NCI-H774 (cell line): ENCODE measurements at places on chromosomes 16 and 17.
A peak's percentile ranks its signal among the peaks of the same experiment; 100 is the strongest.

DNA sequence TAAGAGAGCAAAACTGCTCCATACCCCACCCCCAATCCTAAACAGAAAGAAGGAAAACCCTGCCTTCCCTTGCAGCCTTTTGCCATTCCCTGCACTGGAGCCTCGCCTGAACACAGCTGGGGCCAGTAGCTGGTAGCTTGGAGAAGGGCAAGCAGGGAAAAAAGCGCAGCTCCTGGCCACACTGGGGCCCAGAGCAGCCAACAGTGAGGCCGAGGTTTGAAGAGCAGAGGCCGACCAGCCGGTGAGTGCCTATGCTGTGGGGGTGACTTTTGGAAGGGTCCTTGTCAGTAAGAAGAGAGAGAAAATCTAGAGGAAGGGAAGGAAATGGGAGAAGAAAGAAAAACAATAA, 3.2 kb upstream of the HOXB9 start:
- DNase-seq, result no peak

DNA sequence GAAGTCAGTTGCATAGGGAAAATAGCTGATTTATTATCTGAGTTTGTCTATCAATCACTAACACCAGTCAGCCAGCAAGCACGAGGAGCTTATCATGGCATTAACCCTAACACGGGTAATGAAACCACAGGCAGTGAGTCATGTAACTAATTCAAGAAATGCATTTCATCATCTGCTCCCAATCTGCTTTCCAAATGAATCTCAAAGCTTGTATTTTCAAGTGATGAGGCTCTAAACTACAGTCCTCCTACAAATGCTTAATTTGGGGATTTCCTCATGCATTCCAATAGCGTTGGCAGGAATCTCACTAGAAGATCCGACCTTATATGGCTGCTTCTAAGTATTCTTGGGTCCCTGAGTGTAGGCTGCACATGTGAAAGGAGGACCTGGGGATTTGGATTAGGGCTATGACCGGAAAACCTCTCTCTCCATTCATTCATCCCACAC, 118.4 kb upstream of the HSBP1 start:
- DNase-seq, result no peak

DNA sequence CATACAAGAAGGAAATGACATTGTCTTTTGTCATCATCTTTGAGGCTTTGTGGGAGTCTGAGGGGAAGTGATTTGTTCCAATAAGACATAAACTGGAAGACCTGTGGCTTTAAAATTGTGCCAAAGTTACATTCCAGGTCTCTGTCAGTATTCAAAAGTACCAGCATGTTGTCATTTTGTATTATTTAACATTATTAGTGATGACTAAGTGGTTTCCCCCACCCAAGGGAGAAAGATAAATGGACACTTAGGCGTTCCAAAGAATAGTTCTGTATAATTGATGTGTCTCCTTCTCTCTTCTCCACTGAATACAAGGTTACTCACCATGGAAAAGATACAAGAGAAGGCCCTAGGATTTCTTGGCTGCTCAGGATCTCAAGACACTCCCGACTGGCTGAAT, 3.8 kb downstream of the CFAP97D1 start:
- no peak for DNase-seq

GRCh38 chr17:2468270-2468669, 43.4 kb downstream of the METTL16 start:
- no peak for DNase-seq

GRCh38 chr16:48687421-48688038, 77.5 kb upstream of the N4BP1 start:
- DNase-seq, result peak; percentile 58

DNA sequence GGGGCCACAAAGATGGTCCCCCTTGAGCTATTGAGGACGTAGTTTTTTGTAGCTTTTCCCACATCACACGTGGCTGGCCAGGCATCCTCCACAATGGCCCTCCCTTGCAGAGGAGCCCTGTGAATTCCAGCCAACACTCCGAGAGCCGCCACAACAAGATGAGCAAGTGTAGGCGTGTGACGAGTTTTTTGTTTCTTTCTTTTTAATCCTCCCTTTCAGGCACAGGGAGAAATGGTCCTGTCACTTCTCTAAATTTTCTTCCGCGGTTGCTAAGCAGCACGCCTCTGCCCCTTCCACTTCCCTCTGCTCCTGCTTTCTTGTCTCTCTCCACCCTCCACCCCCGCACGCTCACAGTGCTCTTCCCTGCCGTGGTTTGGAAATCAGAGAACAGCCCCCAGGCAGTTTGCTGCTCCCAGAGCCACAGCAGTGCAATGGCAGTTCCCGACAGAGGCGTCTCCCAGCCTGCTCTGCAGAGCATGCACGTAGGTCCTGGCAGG, 68.0 kb upstream of the MRTFB start:
- no peak for DNase-seq

DNA sequence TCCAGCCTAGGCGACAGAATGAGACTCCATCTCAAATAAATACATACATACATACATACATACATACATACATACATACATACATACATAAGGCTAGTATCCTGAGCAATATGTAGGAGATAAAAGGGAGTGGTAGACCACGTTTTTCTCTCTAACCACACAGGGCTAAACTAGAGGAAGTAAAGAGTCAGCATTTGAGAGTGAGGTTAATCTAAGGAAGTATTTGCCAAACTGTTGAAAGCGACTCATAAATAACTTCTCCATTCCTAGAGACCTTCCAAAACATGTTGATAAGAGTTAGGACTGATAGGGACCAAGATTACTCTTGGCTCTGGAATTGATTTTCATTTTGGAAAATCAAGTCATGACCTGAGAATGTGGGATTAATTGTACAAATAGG, 68.9 kb downstream of the NEUROD2 start:
- DNase-seq, result no peak

DNA sequence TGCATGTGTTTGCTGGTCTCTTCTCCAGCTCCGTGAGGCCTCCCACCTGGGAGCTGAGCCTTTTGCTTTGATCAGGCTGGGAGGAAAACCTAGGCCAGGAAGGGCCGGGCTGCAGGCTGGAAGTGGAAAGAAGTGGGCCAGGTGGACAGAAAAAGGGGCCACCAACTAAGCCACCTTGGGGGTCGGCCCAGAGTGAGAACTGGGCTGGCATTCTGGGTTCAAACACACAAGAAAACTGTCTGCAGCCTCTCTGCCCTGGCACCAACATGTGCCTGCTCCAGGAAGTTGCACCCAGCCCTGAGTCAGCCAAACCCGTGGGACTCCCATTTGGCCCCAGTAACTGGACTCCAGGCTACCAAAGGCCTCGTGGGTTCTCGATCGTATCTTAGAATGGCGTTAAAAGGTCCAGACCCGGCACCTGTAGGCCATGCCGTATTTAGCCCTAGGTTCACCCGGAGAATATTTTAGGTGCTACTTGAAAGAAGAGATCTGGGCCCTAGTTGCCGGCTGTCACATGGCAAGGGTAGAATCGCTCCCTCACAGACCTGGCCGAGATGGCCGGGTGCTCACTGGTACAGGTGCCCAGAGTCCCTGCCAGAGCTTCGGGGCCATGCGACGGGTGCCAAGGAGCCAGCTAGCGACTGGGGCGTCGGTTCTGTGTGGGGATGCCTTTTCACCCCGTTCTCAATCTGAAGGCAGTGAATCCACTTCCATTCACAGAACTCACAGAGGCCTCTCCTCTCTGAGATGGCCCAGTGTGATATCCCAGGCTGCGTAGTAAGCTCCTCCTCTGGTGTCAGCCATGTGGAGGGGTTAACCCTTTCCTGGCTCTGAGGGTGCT, 236.6 kb downstream of the MRTFB start:
- DNase-seq, result no peak

DNA sequence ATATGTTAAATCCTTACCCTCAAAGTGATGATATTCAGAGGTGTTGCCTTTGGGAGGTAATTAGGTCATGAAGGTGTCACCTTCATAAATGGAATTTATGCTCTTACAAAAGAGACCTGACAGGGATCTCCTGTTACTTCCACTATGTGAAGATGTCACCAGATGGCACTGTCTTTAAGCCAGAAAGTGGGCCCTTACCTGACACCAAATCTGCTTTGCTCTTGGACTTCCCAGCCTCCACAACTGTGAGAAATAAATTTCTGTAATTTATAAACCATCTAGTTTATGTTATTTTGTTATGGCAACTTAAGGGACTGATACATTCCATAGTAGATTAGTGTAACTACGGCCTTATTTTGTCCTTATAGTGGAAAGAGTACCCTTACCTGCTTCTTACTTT, 358.3 kb upstream of the SALL1 start:
- no peak for DNase-seq

DNA sequence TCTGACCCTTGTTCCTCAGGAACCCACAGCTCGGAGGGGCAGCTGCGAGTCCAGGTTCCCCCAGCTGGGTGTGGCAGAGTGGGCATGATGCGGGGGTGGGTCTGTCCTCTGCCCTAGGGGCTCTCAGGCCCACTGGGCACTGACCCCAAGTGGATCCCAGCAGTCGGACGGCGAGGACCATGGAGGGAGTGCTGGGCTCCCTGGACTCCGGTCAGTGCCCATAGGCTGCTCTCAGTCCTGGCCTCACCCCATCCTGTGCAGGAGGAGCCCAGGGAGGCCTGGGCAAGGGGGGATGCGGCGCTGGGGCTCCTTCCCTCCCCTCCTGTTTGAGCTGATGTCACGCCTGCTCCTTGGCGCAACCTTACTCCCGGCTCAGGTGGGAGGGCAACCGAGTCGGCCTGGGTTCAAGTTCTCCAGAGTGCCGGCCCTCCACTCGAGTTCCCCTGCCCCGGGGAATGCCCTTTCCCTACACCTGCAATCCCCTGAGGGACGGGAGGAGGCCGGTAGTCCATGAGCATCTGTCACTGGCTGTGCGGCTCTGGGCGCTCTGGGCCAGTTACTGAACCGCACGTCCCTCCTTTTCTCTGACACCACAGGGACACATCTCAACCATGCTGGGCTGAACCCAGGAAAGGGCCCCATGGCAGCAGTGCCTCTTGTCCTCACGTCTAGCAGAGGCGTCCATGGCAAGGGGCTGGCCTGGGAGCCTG, 52.6 kb upstream of the ACSF3 start:
- DNase-seq, result no peak

DNA sequence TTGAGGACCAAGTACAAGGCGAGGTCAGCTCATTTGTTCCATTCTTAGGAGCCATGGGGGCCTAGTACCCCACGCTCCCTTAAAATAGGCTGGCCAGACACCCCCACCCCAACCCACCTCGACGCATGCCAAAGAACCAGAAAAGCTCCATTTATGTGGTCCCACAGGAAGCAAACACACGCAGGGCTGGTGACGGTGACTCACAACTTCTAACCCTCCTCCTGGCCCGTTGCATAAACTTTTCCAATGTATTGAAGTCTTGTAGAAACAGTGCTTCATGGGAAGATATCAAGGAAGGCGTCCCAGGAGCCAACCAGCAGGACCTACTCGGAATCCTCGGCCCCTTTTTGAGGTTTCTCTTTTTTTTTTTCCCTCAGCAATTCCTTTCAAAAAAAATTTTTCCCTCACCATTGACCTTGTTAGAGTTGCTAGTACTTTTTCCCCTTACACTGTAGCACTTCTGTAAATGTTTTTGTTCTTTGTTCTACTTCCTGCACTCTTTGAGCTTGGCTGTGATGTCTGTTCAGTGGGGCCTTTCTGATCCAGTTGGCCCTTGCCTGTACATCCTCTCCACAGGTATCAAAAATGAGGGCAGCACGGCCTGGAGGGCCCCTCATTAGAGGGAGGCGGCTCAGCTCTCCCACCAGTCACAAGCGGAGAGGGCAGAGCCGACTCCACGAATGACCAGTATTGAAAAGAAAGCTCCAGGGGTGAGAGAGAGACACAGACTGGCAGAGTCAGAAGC, 208.3 kb downstream of the RGS9 start:
- DNase-seq, result no peak

- DNase-seq, result no peak
Observed at GRCh38 chr16:77375396-77375795, 59.4 kb downstream of the ADAMTS18 start.

- DNase-seq, result no peak
Observed at GRCh38 chr17:42748202-42748907, 3.5 kb upstream of the EZH1 start.

- no peak for DNase-seq
Observed at GRCh38 chr16:55479430-55480140, 587 bp downstream of the MMP2 start.

DNA sequence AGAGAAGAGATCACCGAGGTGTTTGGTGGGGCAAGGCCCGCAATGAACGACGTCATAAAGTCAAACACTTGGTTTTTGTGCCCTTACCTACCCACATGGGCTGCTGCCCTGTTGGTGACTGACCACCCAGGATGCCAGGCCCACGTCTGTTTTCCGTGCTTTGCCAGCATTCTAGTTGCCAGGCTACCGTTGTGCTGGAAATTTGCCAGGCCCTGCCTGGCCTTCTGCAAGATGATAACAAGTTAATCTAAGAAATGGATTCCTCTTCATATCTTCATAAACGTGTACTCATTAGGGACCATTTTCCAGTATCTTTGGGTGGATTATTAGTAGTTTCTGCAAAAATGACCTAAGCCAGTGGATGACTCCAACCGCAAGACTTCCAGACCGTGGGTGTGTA, 35.4 kb downstream of the SLC6A4 start:
- DNase-seq, result no peak

- no peak for DNase-seq
Observed at GRCh38 chr17:75084039-75084660, 3.6 kb upstream of the SLC16A5 start.

DNA sequence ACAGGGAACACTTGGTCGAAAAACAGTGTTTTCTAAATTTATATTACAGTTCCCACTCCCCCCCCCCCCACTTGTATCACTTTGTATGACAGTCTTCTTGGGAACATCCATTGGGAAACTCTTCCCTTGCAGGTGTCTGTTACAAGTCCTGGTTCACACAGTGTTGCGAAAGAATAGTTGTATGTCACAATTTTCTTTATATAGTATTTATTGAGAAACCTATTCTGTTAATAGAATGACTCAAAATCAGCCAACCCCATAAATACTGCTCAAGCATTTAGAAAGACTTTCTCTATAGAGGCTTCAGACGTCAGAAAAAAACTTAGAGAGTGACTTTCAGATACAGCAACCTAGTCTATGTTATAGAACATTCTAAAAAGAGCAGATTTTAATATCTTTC, 414.4 kb downstream of the WWOX start:
- no peak for DNase-seq

DNA sequence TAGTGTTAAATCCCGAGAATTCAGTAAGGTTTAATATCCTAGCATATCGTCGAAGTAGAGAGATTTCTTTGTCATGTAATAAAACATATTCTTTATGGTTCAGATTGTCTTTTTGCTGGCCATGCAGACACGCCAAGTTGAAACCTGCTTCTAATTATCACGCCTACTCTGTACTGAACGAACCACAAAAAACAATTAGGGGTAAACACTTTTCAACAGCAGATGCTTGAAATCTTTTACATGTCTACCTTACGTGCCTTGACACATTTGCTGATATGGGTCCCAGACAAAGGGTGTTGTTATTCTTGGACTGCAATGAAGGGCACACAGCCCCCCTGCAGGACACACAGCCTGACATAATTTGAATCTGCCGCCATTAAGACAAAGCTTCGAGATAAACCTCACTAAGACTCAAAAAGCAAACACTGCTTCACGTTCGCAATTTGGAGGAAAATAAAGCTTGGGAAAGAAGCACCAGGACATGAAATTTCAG, 13.3 kb downstream of the WIPI1 start:
- no peak for DNase-seq

GRCh38 chr17:44439168-44439567, 49.7 kb upstream of the ITGA2B start:
- no peak for DNase-seq

GRCh38 chr17:50149417-50150353, 792 bp downstream of the PPP1R9B start:
- peak; percentile 63 for DNase-seq

- no peak for DNase-seq
Observed at GRCh38 chr16:56814537-56815432, 50.2 kb upstream of the SLC12A3 start.
